ENCODE measurements at places on chromosomes 13 and 19.
A peak's percentile ranks its signal among the peaks of the same experiment; 100 is the strongest.

DNA sequence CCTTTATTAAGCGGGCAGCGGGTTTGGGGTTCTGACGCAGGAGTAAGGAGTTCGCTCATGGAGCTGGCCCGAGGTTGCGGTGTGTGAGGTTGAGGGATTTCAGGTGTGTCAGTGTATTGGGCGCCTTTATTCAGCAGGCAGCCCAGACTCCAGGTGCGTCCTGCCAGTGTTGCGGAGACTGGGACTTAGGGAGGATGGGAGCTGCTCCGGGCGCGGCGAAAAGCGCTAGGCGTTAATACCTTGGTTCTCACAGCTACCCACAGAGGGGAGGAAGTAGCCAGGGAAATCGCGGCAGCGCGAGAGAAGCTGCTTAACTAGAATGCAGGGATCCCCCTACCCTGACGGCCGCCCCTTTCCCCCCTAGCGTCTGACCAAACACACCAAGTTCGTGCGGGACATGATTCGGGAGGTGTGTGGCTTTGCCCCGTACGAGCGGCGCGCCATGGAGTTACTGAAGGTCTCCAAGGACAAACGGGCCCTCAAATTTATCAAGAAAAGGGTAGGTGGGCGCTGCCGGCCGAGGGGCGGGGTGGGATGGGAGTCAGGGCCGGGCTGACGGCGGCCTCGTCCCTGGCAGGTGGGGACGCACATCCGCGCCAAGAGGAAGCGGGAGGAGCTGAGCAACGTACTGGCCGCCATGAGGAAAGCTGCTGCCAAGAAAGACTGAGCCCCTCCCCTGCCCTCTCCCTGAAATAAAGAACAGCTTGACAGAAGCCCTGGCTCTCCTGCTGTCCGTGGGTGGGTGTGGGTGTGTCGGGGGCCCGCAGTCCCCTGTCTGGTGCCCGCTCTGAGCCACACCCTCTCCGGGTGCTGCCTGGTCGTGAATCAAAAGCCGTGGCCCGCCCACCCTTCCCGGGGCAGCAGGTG lies 1.1 kb downstream of the RPL36 start:
- DNase-seq = peak; percentile 47

DNA sequence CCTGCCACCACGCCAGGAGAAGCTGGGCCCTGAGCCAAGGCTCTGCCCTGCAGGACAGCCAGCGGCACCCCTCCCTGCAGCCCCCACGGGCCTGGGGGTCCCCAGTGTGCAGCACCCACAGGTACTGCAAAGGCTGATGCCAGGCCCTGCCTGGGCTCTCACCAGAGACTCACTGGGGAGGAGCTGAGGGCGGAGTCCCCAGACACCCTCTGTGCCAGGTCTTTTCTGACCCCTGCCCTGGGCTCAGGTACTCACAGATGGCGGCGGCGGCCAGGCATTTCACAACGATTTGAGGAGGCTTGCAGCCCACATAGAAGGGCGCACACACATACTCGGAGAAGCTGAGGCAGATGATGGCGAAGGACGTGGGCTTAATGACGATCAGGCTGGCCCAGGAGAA lies 5.7 kb downstream of the SLC7A9 start:
- DNase-seq = no peak

- DNase-seq = no peak
Measured at GRCh38 chr19:10329555-10329954, 3.8 kb downstream of the RAVER1 start.

DNA sequence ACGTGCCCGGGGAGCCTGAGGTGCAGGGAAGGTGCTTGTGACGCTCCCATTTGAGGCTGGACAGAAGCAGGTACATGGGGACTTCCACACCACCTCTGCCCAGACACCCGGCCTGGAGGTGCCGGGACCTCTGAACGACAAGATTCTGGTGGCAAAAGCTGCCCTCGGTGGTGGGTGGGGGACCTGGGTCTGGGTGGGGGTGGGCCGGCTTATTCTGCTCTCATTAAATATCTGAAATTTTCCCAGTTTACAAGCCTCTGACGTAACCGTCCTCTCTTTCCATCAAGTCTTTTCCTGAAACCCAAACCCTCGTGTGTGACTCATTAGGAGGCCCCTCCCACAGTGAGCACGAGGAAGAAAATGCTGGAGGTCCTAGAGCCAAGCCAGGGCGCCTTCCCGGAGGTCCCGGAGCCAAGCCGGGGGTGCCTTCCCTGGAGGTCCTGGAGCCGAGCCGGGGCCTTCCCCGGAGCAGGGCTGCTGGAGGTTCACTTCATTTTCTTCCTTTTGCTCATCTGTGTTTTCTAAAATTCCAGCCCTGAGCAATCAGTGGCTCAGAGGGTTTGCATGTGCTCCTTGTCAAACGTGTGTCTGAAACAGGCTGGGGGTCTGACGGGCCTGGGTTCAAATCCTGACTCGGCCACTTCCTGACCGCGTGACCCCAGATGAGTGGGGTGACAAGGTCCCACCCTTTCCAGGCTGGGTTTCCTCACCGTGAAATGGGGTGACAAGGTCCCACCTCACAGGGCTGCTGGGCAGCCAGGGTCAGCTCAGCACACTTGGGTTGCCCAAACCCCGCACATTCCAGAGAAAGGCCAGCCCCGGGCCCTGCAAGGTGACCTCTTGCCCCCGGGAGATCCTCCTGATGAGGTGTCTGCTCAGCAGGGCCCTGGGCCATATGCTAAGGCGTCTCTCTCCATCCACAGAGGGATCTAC lies 10.0 kb downstream of the CFD start:
- DNase-seq = no peak

GRCh38 chr19:46296722-46297461 lies at the start of gene HIF3A:
Gene HIF3A, plus strand, starts transcription at chr19:46297042. Its CDS starts 35 bp downstream, at chr19:46297077.
- DNase-seq = no peak

- DNase-seq = no peak
Measured at GRCh38 chr13:96071504-96071903, 18.3 kb upstream of the UGGT2 start.

- peak; percentile 26 for DNase-seq
Measured at GRCh38 chr13:35720690-35721554, 244.4 kb upstream of the MAB21L1 start.

DNA sequence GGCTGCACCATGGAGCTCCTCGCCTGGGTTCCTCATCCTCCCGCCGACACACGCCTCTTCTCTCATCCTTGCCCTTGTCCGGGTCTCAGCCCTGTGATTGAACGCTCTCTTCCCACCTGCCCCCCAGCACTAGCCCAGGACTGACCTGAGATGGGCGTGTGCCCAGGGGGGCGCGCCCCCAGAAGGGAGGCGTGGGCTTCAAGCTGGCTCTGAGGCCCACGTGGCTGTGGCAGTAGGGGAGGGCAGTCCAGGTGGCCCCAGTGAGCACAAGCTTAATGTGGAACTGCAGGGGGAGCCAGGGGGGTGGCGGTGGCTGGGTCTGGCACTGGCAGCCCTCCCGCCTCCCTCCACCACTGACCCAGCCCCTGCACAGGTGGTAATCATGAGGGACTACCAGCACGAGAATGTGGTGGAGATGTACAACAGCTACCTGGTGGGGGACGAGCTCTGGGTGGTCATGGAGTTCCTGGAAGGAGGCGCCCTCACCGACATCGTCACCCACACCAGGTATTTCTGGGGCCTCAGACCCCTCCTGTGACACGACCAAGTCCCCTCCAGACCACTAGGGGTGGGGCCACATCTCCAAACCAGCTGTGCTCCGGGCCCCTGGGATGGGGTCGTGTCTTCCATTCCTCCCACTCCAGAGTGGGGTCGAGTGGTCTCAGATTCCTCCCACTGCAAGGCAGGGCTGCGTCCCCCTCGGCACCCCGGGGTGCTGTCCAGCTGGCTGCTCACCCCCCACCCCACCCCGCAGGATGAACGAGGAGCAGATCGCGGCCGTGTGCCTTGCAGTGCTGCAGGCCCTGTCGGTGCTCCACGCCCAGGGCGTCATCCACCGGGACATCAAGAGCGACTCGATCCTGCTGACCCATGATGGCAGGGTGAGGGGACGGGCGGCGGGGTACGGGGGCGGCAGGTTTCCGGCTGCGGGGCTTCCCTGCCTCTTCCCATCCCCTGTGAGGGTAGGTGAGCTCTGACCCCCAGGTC lies 21.9 kb upstream of the NCCRP1 start:
- no peak for DNase-seq

GRCh38 chr13:73903561-73903960 lies 230.6 kb downstream of the KLF12 start:
- no peak for DNase-seq

Data from activated CD4-positive, alpha-beta memory T cell treated with anti-CD3 and anti-CD28 coated beads, Interleukin-2, amount 10 ng/mL, durations not matched to agents 7 days and 5 days (primary cell).